ENCODE measurements at places on chromosomes 5 and 9.

- DNase-seq, result no peak
Observed at GRCh38 chr9:708182-708550, 133.3 kb upstream of the DMRT1 start.

- peak; percentile 82 for DNase-seq
Observed at GRCh38 chr9:22446950-22447617, 460 bp downstream of the DMRTA1 start.

- peak; percentile 91 for DNase-seq
Observed at GRCh38 chr9:76403352-76403751, 9.1 kb upstream of the RFK start.

- no peak for DNase-seq
Observed at GRCh38 chr5:109823597-109823996, 133.9 kb downstream of the MAN2A1 start.

DNA sequence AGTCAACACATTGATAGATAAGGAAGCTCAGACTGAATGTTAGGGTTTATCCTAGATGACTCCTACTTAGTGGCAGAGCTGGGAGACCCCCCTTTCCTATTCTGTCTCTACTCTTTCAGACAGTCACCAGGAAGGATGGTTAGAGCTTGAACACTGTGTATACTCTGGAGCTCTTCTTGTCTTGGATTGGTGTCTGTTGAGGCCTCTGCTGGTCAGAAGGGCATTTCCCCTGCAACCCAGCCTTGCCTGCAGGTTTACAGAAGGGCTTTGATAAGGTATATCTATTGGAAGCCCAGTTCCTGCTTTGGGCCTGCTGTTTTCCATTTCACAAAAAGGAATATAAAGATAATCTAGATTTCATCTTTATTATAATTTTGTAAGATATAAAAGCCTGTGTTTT, 71.8 kb downstream of the KDM4C start:
- DNase-seq, result no peak

DNA sequence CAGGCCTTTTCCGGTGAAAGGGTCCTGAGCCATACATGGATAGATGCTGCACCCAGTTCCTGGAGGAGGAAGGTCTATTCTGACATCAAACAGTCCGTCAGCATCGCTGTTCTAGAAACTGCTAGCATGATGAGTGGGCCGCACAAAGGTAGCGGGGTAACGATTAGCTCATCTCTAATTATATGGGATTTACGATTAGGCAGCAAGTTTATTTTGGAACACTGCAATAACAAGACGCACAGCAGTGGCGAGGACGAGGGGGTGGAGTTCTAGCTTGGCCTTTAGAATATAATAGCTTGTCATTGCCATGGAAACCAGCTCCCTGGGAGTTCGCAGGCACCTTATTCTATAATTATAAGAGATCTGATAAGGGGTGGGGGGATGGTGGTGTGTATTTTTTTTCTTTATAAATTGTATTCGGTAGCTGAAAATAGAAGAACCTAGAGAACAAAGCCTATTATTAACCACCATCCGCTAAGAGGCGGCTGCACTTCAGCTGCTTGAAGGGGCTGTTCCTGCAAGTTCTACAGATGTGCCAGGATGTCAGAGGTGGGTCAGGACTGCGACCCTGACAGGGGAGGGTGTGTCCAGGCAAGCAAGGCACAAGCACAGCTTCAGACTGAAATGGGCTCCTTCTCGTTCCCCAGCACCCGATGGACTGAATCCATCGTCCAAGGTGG, 311.0 kb downstream of the AGTPBP1 start:
- DNase-seq, result no peak

DNA sequence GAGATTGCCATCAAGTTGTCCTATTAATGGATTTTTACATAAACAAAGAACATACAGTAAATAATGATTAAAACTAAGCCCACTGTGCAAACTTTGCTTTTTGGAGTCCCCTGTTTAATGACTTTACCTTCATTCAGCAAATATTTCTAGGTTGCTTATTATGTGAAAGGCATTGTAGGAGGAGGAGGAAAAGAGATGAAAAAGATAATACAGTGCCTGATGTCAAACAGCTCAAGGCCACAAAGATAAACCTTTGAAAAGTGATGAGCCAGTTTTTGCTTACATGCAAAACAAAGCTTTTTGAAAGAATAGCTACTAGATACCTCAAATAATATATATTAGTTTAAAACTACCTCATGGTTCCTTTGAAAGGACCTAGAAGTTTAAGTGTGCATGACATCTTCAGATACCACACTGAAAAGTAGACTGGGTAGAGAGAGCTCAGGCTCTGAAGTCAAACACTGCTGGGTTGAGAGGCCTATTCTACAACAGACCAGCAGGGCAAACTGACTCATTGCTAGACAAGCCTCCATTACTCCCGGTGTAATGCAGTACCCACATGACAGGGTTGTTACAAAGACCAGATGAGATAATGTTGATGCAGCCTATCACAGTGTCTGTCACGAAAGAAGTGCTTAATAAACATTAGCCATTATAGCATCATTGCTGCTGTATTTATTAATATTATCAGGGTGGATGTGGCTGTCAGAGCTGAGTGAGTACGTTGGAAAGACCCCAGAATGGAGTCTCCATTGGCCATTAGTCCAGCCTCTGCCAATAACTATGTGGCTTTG, 11.8 kb downstream of the DEPDC1B start:
- DNase-seq, result peak; percentile 67

- DNase-seq, result no peak
Observed at GRCh38 chr5:37999593-37999992, 159.8 kb upstream of the GDNF start.

GRCh38 chr9:136646827-136647711, 15.6 kb upstream of the EGFL7 start:
- DNase-seq, result no peak

DNA sequence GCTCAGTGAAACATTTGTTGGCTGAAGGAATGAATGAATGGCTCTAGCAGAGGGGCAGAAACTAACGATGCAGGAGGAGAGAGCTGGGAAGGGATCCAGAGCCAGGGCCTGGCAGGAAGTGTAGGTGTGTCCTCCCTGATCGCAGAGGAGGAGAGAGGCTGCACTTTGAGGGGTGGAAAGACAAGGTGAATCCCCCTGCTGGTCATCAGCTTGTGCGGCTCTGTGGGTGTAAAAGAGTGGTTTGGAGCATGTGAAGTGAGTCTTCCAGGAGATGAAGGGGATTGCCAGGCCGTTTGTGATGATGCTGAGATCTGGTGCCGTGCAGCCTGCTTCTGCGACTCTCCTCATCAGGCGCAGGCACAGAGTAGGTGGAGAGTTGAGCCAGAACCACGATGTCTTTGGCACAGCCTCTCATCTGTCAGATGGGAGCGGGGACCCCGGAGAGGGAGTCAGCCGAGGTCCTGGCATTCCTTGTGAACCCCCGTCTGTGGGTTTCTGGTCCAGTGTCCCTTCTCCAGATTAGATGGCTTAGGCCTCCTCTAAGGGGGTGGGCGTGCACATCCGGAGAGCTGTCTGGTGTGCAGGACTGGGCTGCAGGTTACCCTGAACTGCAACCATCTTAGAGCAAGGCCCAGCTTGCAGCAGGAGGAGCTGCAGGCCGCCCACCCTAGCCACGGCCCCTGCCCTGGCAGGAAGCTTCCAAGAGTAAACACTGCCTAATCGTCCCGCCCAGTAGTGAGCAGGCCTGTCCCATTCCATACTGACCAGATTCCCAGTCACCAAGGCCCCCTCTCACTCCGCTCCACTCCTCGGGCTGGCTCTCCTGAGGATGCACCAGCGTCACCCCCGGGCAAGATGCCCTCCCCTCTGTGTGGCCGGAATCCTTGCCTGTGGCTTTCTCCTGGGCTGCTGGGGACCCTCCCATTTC, at the start of gene ADAMTS13:
Gene ADAMTS13, plus strand, starts transcription at position 753 of the 928 bp plus-strand sequence. Its CDS starts 77 bp downstream, at position 830.
- DNase-seq, result peak; percentile 27

DNA sequence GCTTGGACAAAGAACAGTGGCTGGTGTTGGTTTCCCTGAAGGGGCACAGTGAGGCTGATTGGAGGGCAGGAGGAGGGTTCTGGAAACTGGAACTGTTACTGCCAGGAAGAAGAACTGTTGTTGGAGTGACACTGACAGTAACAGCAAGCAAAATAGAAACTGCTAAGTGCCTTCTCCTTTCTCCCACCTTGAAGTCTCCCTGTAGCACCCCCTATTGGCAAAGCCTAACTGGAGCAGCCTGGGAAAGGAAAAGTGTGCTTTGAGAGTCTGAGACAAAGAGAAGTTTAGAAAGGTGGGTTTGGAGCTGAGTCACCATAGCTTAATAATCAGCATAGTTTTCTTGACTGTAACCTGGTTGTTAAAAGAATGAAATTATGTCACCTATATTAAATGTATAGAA, 2.5 kb upstream of the TMEM174 start:
- no peak for DNase-seq

DNA sequence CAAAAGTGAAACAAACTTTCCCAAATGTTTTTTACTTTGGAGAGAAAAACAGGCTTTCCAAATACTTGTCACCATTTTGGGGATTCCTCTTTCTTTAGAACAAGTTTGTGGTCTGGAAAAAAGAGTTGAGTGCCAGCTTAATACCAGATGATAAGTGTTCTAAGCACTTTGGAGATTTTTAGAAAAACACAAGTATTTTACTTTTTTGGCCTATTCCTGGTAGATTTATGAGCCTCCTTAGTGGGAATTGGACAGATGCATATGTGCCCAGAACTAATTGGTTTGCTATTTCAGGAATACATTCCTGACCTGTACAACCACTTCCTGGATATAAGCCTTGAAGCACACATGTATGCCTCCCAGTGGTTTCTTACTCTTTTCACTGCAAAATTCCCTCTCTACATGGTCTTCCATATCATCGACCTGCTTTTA, 40.5 kb downstream of the GPR21 start:
- DNase-seq, result peak; percentile 77

- DNase-seq, result peak; percentile 73
Observed at GRCh38 chr5:2149195-2149539, 266.4 kb upstream of the IRX4 start.

DNA sequence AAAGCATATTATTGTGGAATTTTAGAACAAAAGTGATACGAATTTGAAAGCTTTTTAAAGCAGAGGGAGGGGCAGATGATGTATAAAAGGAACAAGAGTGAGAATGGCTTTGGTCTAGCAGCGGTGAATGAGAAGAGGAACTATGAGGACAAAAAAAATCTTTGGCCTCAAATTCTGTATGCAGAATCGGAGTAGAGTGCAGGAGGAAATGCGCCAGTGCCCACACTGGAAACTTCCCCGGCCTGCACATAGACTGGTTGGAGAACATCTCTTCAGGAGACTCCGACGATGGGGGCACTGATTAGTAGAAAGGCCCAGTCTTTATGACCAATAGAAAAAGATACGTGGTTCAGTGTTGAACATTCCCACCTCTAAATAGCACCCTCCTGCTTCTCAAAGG, 51.3 kb downstream of the SLC46A2 start:
- DNase-seq, result no peak

- DNase-seq, result no peak
Observed at GRCh38 chr9:11871852-11872251, 821.3 kb upstream of the TYRP1 start.

- DNase-seq, result peak; percentile 27
Observed at GRCh38 chr5:137372016-137372772, 126.9 kb downstream of the SPOCK1 start.

GRCh38 chr5:78823196-78823595, 161.9 kb downstream of the ARSB start:
- DNase-seq, result no peak

DNA sequence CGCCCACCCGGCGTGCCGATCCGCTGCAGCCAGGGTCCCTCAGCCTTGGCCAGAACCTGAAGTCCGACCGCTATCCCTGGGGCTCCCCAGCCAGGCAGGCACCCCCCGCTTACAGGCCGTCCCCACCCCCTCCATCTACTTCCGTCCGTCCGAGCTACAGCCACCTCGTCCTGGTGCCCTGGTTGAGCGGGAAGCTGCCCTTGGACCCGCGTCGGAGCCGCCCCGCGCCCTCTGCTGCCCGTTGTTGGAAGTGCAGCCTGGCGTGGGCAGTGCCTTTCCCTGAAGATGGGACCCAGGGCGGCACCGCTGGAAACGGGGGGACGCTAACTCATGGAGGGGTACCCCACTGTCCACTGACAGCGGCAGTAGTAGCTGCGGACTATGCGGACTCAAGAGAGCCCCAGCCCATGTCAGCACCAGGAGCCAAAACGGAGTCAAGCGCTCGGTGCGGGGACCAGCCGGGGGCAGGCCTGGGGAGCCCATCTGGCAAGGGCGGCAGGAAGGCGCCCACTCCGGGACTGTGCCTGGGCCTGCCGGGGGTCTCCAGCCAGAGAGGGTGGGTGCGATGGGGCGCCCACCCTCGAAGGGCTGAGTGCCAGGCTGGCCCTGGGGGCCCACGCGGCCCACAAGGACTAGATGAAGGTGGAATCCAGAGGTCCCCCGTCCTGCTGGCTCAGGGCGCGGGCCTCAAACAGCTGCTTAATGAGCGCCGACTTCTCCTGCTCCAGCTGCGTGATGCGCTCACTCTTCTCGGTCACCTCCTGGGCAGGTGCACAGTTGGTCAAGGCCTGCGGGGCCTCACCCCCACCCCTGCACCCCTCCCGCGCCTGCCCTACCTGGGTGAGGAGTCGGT, 6.1 kb downstream of the SAPCD2 start:
- peak; percentile 55 for DNase-seq

GRCh38 chr5:169009123-169009522, 291.8 kb downstream of the SLIT3 start:
- no peak for DNase-seq

GRCh38 chr9:137276473-137277328, 825 bp upstream of the TOR4A start:
- no peak for DNase-seq

All from M059J (cell line).